Naive thymus-derived CD8-positive, alpha-beta T cell (primary cell): ENCODE measurements at places on chromosomes 12 and 14. TPM values are rescaled to one million over a fixed set of nuclear protein-coding genes. Genes with fewer than 3 reads are reported as not detected.

Gene TUNAR
- not detected for total RNA-seq

Gene LHX5
- not detected for total RNA-seq

Gene TMEM63C
- 0.83 TPM for total RNA-seq

Gene GPR132
- 41.4 TPM for total RNA-seq

Gene LGR5
- total RNA-seq, result not detected

Gene SLC6A12
- total RNA-seq, result not detected
